ENCODE measurements at places on chromosomes 1 and 21.

DNA sequence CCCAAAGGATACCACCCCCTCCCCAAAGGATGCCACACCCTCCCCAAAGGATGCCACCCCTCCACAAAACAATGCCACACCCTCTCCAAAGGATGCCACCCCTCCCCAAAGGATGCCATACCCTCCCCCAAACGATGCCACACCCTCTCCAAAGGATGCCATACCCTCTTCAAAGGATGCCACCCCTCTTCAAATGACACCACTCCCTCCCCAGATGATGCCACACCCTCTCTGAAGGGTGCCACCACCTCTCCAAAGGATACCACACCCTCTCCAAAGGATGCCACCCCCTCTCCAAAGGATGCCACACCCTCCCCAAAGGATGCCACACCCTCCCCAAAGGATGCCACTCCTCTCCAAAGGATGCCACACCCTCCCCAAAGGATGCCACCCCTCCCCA is 21.6 kb upstream of the TRIM17 start:
- no peak for DNase-seq

- no peak for DNase-seq
Measured at GRCh38 chr1:86119214-86119764, 37.3 kb downstream of the COL24A1 start.

DNA sequence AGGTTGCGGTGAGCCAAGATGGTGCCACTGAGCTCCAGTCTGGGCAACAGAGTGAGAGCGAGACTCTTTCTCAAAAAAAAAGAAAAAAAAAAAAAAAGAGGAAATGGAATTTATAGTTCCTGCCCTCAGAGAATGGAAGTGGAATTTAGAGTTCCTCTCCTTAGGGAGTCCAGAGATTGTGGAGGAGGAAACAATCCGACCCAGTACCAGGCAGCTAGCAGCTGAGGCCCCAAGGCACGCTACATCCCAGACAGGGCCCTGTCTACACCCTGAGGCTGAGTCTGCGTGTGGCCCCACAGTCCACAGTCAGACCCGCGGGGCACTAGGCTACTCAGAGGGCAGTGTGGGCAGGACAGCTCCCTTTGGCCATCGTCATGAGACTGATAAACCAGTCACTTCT is 1.9 kb upstream of the MFN2 start:
- DNase-seq: no peak

DNA sequence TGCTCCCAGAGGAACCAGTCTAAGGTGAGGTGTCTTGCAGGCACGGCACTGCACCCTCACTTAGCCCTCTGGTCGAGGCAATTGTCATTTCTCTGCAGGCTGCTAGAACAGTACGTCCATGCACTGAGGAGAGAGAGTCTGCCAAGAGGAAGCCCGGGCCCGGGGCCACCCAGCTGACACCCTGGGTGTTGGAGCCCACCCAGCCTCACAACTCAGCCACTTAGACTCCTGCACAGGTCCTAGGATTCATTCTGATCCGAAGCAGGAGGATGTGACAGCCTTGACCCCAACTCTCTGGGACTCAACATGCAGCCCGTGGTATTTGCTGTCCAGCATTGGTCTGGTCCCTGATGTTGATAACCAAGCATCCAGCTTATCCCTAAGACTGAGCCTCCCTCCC is 111.9 kb downstream of the ADSS2 start:
- no peak for DNase-seq

DNA sequence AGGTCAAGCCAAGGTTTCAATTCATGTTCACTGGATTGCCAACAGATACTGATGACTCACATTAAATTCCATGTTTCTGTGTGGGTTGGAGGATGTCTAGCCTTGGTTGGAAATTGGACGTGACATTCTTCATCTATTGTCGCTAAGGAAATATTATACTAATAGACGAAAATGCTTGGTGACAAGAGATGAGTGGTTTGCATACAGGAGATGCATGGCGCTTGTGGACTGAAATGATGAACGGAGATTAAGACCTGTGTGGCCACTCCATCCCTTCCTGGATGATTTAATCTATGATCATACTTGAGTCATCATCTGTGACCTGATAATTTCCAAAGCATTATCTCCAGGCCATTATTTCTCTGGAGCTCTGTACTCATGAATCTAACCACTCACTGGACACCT is 97.0 kb upstream of the CD34 start:
- DNase-seq: peak; percentile 31

DNA sequence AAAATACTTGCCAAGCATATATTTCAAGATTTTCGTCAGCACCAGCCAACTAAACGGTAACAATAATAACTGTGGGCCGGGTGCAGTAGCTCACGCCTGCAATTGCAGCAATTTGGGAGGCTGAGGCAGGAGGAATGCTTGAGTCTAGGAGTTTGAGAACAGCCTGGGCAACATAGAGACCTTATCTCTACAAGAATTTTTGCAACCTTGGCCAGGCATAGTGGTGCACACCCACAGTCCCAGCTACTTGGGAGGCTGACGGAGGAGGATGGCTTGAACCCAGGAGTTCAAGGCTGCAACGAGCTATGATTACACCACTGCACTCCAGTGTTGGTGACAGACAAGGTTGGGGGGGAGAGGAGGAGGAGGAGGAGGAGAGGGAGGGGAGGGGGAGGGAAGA is 145.0 kb upstream of the TIAM1 start:
- DNase-seq: no peak

GRCh38 chr1:109926662-109927300 is 16.1 kb downstream of the CSF1 start:
- DNase-seq: no peak

DNA sequence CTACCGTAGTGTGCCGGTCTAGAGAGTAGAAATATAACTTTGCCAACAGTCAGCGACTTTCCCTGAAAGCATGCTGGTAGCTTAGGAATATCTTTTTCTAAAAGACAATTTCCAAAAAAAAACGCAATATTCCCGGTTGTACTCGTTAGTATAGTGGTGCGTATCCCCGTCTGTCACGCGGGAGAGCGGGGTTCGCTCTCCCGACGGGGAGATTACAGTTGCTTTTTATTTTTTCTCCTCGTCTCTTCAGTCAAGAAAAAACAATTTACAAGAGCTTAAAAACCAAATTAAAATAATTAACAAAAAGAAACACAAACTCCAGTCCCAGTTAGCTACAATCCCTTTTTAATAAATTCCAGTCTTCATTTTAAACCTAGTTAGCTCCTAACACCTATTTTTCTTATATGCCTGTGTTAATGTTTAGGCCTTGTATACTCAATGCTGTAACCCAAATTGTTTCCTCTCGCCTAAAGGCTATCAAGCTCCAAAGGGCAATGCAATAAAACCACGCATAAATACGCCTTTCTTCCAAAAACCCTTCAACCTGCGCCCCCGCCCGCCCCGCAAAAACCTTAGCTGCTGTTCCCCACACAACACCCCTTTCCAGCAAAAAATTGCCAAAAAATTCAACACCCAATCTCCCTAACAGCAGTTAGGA is 7.8 kb downstream of the HSPA6 start:
- DNase-seq: no peak

GRCh38 chr1:55331351-55331750 is 116.2 kb upstream of the USP24 start:
- no peak for DNase-seq

- no peak for DNase-seq
Measured at GRCh38 chr1:218101409-218101808, 183.7 kb upstream of the RRP15 start.

- DNase-seq: no peak
Measured at GRCh38 chr1:8815582-8816151, 1.8 kb downstream of the RERE start.

- DNase-seq: no peak
Measured at GRCh38 chr1:173354937-173355280, 122.2 kb upstream of the PRDX6 start.

DNA sequence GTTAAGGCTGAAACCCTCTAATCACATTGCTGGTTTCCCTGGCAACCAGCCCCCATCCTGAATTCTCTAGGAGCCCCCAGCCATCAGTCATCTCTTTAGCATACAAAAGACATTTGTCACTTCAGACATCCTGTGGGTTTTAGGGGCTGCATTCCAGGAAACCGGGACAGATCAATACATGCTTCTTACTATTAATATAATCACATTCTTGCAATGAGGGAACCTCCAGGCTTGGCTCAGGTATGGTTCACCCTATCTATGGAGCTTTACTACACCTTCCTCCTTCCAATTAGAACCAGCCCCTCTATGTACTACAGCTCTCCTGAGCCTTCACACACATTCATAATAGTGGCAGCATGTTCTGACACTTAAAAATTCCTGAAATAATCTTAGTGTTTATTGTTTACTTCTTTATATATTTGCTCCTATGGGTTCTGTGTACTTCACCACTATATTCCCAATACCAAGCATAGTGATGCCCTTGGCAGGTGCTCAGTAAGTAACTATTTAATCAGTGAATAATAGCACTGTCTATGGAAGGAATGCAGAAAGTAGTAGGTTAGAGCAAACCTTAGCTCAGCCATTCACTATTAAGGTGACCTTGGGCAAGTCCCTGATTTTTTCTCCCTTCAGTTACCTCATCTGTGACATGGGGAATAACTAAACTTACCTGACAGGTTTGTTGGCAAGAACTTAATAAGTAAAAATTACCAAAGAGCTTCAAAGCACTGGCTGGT is 59.6 kb downstream of the ZNF678 start:
- no peak for DNase-seq

DNA sequence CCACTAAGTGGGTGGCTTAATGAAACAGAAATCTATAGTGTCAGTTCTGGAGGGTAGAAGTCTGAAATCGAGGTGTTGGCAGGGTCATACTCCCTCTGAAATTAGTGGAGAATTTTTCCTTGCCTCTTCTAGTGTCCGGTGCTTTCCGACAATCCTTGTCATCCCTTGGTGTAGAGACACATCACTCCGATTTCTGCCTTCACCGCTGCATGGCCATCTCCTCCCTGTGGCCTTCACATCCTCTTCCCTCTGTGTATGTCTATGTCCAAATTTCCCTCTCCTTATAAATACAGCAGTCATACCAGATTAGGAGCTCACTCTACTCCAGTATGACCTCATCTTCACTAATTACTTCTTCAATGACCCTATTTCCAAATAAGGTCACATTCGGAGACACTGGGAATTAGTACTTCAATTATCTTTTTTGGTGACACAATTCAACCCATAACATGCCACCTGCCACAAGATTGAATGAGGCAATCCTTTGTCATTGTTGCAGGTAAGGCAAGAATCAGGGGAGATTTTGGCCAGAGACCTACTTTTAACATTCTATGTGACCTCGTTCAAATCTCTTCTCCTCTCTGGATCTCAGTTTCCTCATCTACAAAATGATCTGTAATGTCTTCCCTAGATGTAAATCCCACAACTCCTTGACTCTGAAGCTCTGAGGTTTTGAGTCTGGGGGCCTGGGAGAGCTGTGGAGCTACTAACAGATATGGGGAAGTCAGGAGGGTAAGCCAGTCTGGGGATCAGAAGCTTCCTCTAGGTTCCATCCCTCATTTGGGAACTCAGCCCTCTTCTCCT is 16.1 kb downstream of the NAV1 start:
- no peak for DNase-seq

GRCh38 chr1:190479050-190479397 is 1.4 kb upstream of the BRINP3 start:
- DNase-seq: no peak

- peak; percentile 75 for DNase-seq
Measured at GRCh38 chr21:45049714-45050344, 24.6 kb upstream of the ADARB1 start.

GRCh38 chr1:210736713-210737112 is 397.2 kb downstream of the KCNH1 start:
- DNase-seq: no peak

GRCh38 chr1:208506812-208507211 is 262.6 kb upstream of the PLXNA2 start:
- DNase-seq: no peak

GRCh38 chr1:5913876-5914275 is 78.3 kb downstream of the NPHP4 start:
- no peak for DNase-seq

GRCh38 chr1:44677201-44677766 is 2.8 kb downstream of the ARMH1 start:
- no peak for DNase-seq

- no peak for DNase-seq
Measured at GRCh38 chr1:21899987-21900386, 37.1 kb downstream of the HSPG2 start.

- DNase-seq: no peak
Measured at GRCh38 chr1:230634384-230634783, 7.9 kb upstream of the COG2 start.

- DNase-seq: no peak
Measured at GRCh38 chr21:31041295-31042079, 3.2 kb upstream of the KRTAP19-8 start.

- DNase-seq: no peak
Measured at GRCh38 chr1:74641161-74641560, 32.4 kb downstream of the ERICH3 start.

- no peak for DNase-seq
Measured at GRCh38 chr1:44655609-44656008, 18.7 kb downstream of the TMEM53 start.

DNA sequence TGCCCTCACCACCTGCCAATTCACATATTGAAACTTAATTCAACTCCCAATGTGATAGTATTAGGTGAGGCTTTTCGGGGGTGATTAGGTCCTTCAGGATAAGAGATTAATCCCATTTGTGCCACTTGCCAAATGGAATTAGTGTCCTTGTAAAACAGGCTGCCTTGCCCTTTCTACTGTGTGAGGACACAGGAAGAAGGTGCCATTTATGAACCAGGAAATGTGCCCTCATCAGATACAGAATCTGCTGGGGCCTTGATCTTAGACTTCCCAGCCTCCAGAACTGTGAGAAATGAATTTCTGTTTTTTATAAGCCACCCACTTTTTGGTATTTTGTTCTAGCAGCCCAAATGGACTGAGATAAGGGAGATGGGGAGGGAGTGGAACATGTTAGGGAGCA is 39.1 kb upstream of the AGL start:
- no peak for DNase-seq

DNA sequence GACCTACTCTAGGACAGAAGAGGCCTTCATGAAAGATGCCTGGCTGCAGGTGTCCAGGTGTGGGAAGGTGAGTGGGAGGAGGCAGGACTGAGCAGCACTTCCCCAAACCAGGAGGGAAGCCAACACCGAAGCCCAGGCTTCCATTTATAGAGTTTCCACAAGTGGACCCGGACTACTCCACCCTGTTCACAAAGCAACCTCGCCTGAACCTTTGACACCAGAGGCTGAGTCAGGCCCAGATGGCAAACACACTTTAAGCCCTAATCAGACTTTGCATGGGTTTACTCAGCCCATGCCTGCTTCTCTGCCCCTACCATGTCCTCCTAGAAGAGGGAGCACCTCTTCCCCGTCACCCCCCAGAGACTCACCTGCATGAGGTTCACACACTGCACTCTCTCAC is 14.0 kb downstream of the PRR9 start:
- no peak for DNase-seq

Data from ascending aorta (tissue), 2 donors.